ENCODE measurements at places on chromosomes 1 and 21.

GRCh38 chr1:12629511-12629956, 11.5 kb upstream of the DHRS3 start:
- no peak for DNase-seq

- no peak for DNase-seq
Measured at GRCh38 chr21:42489006-42489563, 6.9 kb downstream of the RSPH1 start.

GRCh38 chr1:19006837-19007271, 50.4 kb upstream of the IFFO2 start:
- DNase-seq: no peak

DNA sequence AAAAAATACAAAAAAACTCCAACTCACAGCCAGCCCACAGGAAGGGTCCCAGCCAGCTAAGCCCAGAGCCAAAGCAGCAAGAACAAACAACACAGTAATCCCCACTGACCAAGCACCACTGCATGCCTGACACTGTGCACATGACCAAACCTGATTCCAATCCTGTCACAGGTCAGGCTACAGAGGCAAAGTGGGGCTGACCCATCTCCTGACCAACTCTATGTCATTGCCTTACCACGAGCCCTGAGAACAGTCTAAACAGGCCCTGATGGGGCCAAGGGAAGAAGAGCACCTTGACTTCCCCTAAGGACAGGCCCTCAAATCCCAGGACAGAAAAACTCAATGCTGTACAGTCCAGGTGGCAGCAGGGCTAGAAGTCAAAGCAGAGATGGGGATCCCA, 2.4 kb downstream of the LSS start:
- DNase-seq: no peak

- no peak for DNase-seq
Measured at GRCh38 chr21:39575775-39576174, 37.0 kb upstream of the B3GALT5 start.

DNA sequence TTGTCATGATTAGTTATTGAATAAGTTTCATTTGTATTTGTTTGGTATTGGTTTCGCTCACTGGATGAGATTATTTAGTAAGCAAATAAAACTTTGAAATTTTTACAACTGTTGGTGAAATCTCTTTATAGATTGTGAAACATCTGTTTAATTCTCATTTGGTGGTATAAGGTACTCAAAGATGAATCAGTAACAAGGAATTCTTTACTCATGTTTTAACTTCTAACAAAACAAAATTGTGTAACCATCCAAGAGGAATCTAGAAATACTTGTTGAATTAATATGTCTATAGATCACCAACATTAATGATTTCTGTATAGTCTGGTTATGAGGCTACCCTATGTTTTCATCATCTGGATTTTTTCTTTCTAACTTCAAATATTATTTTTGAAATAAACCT, 62.8 kb upstream of the USP25 start:
- no peak for DNase-seq

DNA sequence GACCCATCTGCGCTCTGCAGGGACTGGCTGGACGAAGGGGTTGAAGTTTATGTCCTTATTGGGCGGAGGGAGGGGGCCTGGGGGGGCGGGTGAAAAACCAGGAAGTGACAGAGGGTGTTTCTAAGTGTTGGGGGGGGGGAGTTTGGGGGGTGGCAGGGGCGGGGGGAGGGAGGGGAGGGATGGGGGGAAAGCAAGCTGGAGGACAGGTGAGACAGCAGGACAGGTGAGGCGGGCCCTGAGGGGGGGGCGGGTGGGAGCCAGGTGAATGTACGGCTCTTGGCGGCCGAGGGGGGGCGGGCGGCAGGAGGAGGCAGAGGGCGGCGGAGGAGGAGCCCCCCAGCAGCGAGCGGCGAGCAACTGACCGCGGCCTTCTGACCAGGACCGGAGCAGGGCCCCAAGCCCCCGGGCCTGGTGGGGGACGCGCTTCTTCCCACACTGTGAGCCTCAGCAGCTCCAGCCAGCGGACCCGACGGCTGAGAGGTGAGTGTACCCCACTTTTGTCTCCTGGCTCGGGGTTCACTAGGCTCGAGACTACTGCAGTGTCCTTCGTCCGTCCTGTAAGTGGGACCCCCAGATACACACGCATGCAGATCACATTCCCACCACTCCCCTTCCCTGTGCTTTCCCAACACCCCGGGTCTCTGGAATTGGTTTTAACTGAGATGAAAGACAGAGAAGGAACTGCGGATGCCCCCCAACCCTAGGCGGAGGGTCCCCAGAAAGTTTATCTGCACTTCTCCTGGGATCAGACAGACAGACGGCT, at the start of gene ZBTB7B:
TSS of gene ZBTB7B (plus strand) at position 339 of the 763 bp plus-strand sequence. CDS start 11,859 bp downstream, outside the sequence.
- no peak for DNase-seq

GRCh38 chr1:183163316-183163715, 22.7 kb upstream of the LAMC2 start:
- peak; percentile 66 for DNase-seq

- no peak for DNase-seq
Measured at GRCh38 chr1:246099570-246099969, 407.5 kb downstream of the SMYD3 start.

DNA sequence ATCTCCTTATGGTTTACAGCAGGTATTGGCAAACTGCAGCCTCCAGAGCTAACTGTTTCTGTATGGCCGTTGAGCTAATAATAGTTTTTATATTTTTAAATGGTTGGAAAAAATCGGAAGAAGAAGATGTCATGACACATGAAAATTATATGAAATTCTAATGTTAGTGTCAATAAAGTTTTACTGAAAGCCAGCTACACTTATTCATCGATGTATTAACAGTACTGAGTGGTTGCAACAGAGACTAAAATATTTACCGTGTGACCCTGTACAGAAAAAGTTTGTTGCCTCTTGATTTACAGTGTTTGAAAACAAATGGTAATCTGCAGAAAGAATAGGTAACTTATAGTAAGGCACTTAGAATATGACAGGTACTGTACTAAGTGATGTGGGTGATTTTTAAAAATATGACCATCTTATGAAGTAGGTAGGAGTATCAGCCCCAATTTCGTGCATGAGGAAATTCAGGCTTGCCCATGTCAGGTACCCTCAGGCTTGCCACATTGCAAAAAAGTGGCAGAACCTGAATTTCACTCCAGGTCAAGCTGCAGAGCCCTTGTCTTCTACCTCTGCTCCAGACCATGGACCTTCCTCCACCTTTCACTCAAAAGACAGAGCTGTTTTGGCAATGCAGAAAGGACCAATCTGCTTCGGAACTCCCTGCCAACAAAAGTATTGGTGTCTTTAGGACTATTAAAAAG, 311.9 kb upstream of the RUNX1 start:
- DNase-seq: no peak

DNA sequence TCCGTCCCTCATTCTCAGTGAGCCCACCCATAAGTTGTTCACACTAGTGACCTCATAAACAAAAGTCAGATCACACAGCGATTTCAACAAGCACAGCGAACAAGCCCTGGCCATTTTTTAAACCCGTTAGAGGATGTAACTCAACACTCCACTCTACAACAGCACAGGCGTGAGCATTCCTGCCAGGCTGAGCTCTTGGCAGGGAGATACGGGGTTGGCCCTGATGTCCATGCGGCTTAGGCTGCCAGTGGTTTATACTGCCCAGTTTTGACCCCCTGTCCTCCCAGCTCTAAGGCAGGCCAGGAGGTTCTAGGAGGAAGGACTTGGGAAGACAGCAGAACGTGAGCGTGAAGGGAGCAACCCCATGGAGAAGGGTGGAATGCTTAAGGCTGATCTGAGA, 35.0 kb downstream of the PARP1 start:
- no peak for DNase-seq

DNA sequence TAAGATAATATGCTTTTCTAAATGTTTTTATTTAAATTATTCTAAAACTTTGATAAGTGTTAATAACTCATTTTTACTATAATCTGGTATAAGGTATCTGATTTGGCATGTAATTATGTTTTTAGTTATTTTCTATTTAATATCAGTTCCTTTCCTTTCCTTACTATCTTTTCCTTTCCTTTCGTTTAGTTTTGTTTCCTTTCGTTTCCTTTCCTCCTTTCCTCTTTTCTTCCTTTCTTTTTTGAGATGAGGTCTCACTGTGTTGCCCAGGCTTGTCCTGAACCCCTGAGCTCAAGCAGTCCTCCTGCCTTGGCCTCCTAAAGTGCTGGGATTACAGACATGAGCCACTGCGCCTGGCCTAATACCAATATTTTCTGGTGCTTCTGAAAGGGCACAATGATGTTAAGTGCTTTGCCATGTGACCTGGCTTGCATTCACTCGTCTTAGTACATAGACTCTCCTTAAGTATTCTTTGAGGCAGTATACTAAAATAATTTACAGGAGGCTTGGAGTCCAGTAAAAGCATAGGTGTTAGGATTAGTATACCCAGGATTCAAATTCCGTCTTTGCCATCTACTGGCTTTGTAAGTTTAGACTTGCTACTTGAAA, 18.7 kb downstream of the MIER1 start:
- DNase-seq: no peak

DNA sequence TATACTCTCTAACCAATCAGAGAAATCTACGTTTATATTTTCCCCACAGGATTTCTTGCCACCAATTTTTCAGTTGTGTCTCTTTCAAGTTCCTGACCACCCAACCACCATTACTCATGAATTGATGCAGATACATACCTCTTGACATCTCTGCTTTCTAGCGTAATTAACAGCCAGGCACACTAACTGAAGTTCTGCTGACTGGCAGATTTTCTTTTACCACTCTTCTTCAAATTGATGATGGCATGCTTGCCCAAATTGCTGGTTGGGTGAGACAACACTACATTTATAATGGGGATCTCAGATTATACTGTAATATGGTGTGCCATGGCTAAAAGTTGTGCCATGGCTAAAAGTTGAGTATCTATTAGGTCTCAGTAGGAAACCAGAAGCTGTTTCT, 566.7 kb downstream of the ADGRL2 start:
- DNase-seq: no peak

- no peak for DNase-seq
Measured at GRCh38 chr1:28744184-28744583, 7.4 kb downstream of the YTHDF2 start.

DNA sequence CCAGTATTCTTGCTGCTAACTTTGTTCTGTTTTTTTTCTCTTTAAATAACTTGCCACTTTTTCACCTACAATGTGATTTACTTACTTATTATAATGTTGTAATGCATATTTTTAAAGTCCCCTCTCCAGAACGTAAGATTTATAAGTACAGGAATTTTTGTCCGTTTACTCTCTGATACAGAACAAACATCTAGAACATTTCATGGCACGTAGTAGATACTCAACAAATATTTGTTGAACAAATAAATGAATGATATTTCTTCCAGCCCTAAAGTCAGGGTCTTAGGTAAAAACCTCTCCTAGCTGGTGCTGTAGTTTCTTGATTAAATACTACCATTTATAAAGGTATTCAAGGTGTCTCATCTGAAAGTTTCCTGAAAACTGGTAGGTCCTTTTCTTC, 125.1 kb downstream of the ZBTB18 start:
- DNase-seq: no peak

DNA sequence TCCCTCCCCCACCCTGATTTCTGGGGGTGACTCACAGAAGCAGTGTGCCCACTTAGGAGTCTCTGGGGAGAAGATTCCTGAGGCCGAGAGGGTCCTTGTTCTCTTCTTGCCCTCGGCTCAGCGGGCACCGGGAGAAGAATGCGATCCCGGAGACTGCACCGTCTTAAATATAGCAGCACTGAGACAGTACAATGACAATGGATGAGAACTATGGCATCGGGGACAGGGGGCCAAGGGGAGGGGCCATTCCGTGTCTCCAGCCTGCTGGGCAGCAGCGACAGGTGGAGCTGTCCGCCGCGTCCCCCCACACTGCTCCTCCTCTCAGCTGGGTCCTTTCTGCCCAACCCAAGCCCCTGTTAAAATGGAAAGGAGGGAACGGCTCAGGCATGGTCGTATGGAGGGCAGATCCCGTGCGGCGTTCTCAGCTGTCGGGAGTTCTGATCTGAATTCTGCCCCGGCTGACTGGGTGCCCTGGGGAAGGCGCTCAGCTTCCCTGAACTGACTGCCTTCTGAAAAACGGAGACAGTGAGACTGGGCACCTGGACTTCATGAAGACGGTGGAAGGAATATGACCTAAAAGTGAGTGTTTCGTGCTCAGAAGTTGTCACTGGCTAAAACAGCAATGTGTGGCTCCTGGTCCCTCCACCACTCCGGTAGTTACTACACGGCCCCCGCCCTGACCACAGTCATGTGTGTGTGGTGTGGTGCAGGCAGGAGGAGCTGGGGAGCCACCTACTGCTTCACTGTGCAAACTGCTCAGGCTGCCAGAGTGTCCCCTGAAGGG, at the start of gene MYOM3:
TSS of gene MYOM3 (minus strand) at position 140 of the 784 bp plus-strand sequence. CDS start 3,499 bp downstream, outside the sequence.
- DNase-seq: no peak

- no peak for DNase-seq
Measured at GRCh38 chr1:89286549-89287180, 14.0 kb upstream of the GBP5 start.

- no peak for DNase-seq
Measured at GRCh38 chr1:3625151-3625907, 514 bp downstream of the TPRG1L start.

DNA sequence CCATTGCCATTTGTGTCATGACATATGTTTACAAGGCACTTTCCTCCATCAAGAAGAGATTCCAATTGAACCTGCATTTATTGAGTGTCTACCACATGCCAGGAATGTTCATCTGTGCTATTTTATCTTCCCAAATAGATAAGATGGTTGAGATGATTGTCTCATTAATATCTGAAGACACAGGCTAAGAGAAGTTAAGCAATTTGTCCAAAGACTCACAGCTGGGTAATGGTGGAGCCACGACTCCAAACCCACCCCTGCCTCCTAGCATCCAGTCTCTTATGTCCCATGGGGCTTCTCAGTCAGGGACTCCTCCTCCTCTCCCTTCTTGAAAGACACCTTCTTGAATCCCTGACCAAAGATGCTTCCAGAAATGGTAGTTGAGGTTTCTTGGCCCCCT, 68.1 kb downstream of the STUM start:
- no peak for DNase-seq

GRCh38 chr1:152770411-152770810, 4.5 kb upstream of the LCE1F start:
- no peak for DNase-seq

- no peak for DNase-seq
Measured at GRCh38 chr1:78437396-78437795, 53.4 kb upstream of the PTGFR start.

- no peak for DNase-seq
Measured at GRCh38 chr1:43292216-43292615, 6.8 kb upstream of the C1orf210 start.

DNA sequence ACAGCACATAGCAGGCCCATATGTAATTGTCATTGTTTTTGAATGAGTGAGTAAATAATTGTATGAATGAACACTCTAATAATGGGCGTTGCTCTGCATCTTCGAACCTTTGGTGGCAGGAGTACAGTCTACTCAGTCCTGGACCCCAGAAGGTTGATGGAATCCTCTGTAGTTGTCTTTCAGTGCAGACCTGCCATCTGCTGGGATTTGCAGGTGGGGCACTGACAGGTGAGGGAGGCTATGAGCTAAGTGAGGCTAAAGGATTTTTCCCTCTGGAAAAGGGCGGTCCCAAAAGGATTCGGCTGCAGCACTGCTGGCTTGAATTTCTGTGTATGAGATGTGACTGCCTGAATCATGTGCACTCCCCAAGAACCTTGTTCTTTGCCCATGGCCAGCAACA, 53.4 kb downstream of the PLXNA2 start:
- DNase-seq: no peak

Measured in NCI-H748 treated with DMSO at 0.1 percent for 48 hours (cell line).